ENCODE measurements at places on chromosomes 3 and 15.

DNA sequence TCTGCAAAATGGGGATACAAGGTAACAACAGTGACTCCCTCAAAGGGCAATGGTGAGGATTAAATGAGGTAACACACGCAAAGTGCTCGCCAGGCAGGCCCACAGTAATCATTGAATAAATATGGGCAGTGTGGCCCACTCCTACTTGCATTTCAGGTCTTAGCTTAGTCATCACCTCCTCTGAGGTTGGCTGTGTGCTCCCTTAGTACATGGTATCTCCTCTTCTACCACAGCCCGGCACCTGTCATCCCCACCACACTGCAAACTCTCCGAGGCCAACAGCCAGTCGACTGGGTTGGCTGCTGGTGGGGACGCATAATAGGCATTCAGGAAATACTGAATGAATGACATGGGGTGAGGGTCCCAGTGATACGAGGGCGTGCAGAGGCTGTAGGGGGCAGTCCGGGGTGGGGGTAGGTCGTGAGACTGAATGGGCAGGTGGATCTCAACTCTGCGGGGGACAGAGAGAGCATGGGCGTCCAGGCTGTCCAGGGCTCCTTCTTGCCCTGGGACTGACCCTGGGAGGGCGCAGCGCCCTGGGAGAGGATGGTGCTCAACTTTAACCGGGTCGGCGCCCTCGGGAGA lies 375 bp upstream of the MYZAP start:
- no peak for DNase-seq

DNA sequence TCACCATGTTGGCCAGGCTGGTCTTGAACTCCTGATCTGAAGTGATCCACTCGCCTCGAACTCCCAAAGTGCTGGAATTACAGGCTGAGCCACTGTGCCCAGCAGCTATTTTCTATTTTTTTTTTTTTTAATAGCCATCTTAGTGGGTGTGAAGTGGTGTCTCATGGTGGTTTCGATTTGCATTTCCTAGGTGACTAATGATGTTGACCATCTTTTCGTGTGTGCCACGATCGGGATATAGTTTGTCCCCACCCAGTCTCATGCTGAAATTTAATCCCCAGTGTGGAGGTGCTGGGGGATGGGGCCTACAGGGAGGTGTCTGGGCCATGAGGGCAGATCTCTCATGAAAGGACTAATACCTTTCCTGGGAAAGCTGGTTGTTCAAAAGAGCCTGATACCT lies 41.8 kb upstream of the MUC13 start:
- no peak for DNase-seq

GRCh38 chr3:157865352-157866000 lies 240.7 kb downstream of the SHOX2 start:
- DNase-seq = no peak

DNA sequence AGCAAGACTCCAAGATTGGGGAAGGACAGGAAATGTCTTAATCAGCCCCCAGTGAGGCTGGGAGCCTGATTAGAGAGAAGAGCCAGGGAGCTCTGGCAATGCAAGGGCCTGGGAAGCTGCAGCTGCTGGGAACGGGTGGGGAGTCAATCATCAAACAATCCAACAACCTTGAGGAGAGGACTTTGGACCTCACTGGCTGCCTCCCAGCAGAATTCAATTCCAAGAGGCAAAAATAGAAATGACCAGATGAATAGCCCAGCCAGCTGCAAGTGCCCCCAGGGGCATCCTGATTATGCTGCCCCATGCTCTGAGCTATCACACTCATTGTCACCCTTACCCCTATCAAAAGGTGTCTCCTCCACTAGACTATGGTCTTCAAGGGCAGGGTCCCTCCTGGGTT lies 6.1 kb upstream of the HOMER2 start:
- DNase-seq = no peak

DNA sequence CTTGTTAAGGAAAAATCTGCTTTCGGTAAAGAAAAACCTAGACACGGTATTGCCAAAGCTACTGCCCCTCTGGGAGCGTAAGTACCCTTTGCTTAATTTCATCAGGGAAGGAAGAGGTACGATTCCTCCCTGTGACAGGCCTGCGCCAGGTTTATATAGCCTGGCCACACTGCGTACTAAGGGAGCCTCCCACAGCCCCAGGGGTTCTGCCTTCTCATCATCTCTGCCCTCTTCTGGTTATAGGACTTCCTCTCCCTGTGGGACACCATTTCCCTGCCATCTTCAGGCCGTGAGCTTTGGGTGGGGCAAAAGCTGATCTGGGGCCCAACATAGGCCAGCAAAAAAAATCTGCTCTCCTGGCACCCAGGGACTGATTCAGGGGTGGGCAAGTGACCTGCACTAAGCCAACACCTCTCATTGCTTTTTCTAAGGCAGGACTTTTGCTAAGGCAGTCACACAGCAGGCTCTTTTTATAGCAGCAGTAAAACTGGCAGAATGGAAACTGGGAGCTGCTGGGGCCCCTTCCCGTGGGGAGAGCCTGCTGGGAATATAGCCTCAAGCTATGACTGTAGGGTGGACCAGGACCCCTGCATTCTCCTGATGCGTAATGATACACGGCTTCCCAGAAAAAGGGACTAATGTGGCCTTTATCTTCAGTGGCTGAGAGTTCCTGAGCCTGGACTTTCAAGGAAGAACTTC lies 76.2 kb downstream of the PRICKLE2 start:
- DNase-seq = no peak

DNA sequence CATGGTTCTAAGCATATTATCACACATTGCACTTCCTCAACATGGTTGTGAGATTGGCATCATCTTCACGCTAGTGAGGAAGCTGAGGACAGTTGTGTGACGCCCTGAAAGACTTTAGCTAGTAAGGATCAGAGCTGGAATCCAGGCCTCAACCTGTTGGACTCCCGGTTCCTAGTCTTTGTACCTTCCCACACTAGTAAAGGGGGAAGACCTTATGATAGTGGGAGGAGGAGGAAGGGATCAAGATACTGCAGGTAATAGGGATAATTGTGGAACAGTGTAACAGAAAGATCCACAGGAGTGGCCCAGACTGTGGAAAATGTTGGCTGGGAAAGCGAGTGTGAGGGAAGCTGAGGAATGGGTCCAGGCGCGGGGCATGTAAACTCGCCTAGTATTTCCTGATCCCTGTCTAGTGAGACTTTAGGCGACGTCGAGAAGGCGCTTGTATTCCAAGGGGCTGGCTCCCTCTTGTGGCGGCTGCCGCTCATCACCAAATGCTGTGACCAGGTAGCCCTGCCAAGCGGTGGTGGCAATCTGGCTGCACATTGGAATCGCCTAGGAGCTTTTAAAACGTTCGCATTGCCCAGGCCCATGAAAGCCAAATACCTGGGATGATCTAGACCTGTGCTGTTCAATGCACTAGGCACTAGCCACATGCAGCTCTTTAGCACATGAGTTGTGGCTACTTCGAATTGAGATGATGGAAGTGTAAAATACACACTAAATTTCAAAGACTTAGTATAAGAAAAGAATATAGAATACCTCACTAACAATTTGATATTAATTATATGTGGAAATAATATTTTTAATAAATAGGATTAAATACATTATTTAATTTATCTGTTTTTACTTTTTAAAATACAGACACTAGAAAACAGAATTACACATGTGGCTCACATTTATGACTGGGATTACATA lies 38.8 kb upstream of the CLDN18 start:
- no peak for DNase-seq

- DNase-seq = no peak
Observed at GRCh38 chr3:154898443-154898842, 181.7 kb upstream of the MME start.

- DNase-seq = no peak
Observed at GRCh38 chr3:16904423-16905417, 20.0 kb downstream of the PLCL2 start.

- DNase-seq = no peak
Observed at GRCh38 chr3:126208182-126208581, 27.8 kb upstream of the ALDH1L1 start.

DNA sequence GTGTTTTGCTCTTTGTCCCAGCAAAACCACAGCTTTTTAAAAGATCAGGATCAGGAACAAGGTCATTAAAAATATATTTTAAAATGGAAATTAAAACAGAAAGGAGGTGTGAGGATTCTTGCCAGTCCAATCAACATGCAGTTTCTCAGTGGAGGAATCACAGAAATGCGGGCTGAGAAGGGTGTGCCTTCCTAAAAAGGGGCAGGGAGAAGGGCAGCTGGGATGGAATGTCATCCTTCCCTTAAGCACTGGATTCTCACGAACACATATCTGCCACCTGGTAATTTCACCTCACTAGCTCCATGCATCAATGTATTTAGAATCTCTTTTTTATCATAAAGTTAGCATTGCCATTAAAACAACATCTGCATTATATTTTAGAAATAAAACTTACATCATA lies 21.4 kb downstream of the ABI3BP start:
- no peak for DNase-seq

GRCh38 chr3:32686713-32687112 lies 1.7 kb downstream of the CNOT10 start:
- DNase-seq = no peak

DNA sequence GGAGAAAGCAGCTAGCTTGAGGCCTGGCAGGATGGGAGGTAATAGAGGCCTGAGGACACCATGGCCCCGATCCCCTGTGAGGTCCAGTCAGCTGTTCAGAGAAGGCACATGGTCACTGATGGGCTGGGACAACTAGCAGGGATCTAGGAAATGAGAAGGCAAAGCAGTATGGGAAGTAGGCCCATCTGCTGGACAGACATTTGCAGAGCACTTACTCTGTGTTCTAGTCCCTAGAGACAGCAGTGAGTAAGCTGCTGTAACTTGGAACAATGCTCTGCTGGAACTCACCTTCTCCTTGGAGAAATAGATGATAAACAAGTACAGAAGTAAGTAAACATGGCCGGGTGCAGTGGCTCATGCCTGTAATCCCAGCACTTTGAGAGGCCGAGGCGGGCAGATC lies 7.1 kb downstream of the ECE2 start:
- no peak for DNase-seq

GRCh38 chr3:8653800-8654408 lies 9.3 kb upstream of the SSUH2 start:
- no peak for DNase-seq

GRCh38 chr3:151925419-151925818 lies 52.0 kb downstream of the SUCNR1 start:
- no peak for DNase-seq
